ENCODE measurements at places on chromosomes 6 and 20.

GRCh38 chr6:129050086-129050485 lies 167.1 kb downstream of the LAMA2 start:
- DNase-seq = no peak

GRCh38 chr6:76694795-76695194 lies 622.3 kb upstream of the IMPG1 start:
- no peak for DNase-seq

- DNase-seq = no peak
Measured at GRCh38 chr6:157527471-157527907, 146.5 kb downstream of the ZDHHC14 start.

- DNase-seq = no peak
Measured at GRCh38 chr20:432677-433299, 24.7 kb downstream of the RBCK1 start.

- no peak for DNase-seq
Measured at GRCh38 chr6:74588094-74588832, 617.6 kb downstream of the COL12A1 start.

- DNase-seq = no peak
Measured at GRCh38 chr20:31260326-31260932, 3.0 kb downstream of the DEFB115 start.

DNA sequence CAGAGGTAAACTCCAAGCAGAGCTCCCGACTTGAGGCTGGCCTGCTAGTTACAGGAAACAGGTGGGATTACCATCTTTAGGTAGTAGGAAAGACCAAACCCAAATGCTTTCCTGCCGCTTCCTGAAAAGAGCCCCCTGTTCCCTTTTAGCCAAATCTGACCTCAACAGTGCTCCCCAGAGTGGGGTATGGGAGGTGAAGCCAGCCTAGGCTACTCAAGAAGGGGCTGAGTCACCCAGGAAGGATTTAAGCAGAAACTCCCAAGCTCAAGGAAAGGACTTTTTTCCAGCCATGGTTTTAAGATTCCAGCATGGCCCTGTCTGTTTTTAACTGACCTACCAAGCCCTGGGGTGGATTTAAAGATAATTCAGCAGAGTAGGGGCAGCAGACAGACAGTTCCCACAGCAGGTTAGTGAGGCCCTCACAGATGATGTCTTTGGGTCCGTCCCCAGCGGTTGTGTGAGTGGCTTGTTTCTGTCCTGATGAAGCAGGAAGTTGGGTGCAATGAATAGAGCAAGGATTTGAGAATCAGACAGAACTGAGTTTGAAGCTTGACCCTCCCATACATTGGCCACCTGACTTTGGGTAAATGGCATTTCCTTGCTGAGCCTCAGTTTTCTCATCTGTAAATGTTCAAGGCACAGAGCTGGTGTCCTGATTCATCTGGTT lies 76.9 kb upstream of the MAFB start:
- no peak for DNase-seq

GRCh38 chr20:31835977-31836852 lies 9.2 kb downstream of the FOXS1 start:
- DNase-seq = no peak

- no peak for DNase-seq
Measured at GRCh38 chr6:41625442-41625841, 12.8 kb upstream of the MDFI start.

- DNase-seq = peak; percentile 14
Measured at GRCh38 chr20:44618318-44618731, 33.2 kb downstream of the ADA start.

- no peak for DNase-seq
Measured at GRCh38 chr6:127496471-127496870, 22.7 kb downstream of the MTCL3 start.

DNA sequence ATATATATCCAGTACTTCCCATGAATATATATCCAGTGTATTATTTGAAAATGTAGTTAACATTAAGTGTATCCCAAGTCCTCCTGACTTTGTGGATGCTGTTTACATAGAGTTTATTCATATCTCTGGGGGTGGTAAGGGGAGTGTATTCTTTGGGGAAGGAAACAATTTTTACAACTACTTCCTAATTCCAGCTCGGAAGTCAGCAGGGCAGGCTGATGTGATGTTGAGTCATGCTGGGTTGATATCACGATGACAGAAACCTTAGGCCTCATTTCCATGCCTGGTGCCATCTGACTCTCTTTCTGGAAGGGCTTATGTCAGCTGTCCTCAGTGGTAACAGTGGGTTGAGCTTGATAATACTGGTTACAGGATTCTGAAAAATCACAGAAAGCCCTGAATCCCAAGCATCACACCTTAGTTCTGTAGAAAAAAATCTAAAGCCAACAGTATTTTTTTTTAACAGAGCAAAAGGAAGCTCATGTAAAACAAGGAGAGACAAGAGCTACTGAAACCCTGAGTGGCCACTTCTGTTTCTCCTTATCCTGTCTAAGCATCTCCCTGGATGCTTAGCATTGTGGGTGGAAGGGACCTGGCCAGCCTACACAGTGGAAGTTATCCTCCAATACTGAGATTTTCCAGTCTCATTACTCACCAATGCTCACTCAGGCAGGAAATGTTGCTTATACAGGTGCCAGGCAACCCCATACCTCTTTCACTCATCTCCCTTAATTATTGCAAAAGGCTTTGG lies 75.2 kb upstream of the IYD start:
- DNase-seq = no peak

- no peak for DNase-seq
Measured at GRCh38 chr6:43705996-43706395, 18.4 kb upstream of the MRPS18A start.

GRCh38 chr6:63714091-63714490 lies 78.5 kb downstream of the PHF3 start:
- no peak for DNase-seq

Measured in stimulated activated naive CD4-positive, alpha-beta T cell treated with Interleukin-2 at 50 U/mL for 16 hours (primary cell).